GM23338 (cell line): ENCODE measurements at places on chromosomes 2 and 18. TPM values are rescaled to one million over a fixed set of nuclear protein-coding genes. Genes with fewer than 3 reads are reported as not detected.

Gene ZNF396
- 0.31 and 0.85 TPM in 2 replicates for total RNA-seq

DNA sequence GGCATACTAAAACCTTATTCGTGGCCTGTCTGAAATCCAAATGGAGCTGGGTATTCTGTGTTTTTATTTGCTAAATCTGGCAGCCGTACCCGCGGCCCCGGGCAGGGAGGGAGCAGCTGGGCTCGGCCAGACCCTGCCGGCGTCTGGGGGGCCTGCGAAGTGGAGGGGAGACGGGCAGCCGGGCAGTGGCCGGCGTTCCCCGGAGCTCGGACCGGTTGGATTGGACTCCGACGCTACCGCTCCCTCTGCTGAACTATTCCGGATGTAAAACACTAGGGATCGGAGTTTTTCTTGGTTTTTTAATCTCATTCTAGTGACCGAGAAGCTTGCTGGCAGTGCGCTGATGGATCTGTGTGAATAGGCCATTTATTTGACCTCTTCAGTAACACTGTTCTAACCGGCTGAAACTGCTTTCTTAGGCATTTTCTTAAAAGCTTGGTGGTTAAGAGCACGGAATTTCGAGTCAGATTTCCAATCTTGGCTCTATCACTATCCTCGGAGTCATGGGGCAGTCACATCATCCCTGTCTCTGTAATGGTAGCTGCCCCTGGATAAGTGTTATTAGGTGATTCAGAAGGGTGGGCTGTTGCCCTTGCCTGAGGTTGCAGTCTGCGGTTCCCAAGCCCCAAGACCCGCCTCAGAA, 694 bp downstream of the UNC50 start:
- peak overlapping the region; percentile 95 for H3K27ac ChIP-seq
- H3K4me3 ChIP-seq = peak overlapping the region; percentile 96
- no peaks in the 10 kb centered on the region for H3K27me3 ChIP-seq
- DNase-seq = peak; percentile 41
- H3K36me3 ChIP-seq = peaks cover 12% of the 10 kb centered on the region; the same call in 1 of the 2 replicates

DNA sequence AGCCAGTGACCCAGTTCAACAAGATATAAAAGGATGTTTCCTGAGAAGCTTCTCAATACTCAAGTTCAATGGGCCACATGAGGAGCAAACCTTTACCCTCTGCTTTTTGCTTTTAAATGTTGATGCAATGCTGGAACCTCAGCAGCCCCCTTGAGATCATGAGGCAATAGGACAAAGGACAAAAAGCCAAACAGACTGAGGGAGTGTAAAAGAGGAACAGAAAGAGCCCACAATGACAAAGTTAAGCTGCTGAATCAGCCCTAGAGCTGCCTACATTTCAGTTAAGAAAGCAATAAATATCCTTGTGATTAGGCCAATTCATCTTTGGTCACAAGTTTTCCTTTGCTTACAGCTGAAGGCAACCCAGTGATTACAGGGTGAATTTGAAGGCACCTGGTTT, 76.9 kb downstream of the MRO start:
- H3K36me3 ChIP-seq = no peaks in the 10 kb centered on the region
- no peaks in the 10 kb centered on the region for H3K4me1 ChIP-seq
- no peak overlapping the region for H3K4me3 ChIP-seq

DNA sequence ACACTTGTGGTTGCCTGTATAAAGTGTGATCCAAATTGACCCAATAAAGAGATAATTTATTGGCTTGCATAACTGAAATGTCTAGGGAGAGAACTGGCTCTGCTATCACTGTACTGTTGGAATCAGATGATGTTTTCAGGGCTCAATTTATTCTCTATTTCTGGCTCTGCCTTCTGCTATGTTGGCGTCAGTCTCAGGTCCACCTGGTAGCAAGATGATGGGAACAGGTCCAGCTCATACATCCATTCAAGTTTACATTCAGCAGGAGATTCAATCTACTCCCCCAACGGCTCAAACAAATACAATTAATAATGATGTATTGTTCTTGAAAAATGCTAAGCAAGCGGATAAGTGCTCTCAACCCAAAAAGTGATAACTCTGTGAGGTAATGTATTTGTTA, 297.7 kb upstream of the SYT4 start:
- no peaks in the 10 kb centered on the region for H3K36me3 ChIP-seq
- no peak for DNase-seq
- H3K4me1 ChIP-seq = no peaks in the 10 kb centered on the region
- no peaks in the 10 kb centered on the region for H3K27me3 ChIP-seq
- no peak overlapping the region for H3K27ac ChIP-seq
- no peak overlapping the region for H3K4me3 ChIP-seq

Gene GBX2
- total RNA-seq = 0.50 and 1.3 TPM in 2 replicates

GRCh38 chr18:13450289-13451212, 232.0 kb downstream of the LDLRAD4 start:
- no peak overlapping the region for H3K4me3 ChIP-seq
- no peak overlapping the region for H3K27ac ChIP-seq
- no peaks in the 10 kb centered on the region for H3K27me3 ChIP-seq
- no peaks in the 10 kb centered on the region for H3K36me3 ChIP-seq

DNA sequence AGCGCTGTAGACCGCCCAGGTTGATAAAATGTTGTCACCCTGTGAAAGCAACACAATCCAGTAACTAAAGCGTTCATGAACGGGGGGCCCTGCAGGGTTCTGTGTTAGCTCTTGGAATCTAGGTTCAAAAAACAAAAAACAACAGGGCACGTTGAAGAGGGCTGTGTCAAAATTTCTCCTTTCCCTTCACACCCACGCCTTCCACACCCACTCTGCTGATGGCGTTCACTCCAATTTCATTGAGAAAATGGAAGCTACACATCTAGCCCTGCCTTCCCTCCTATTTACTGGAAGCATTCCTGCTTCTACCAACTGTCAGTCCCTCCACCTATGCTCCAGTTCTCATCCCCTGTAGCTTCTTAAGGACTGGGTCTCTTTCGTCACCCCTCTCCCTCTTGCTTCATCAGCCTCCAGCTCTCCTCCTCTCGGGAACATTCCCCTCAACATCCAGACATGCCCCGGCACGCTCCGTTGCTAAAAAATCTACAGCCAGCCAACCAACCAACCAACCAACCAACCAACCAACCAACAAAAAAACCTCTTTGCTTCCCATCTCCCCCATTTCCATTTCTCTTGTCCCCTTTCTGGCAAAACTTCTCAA, 98.4 kb upstream of the SP3 start:
- H3K4me1 ChIP-seq = peaks cover 19% of the 10 kb centered on the region
- H3K4me3 ChIP-seq = no peak overlapping the region
- H3K36me3 ChIP-seq = no peaks in the 10 kb centered on the region
- no peaks in the 10 kb centered on the region for H3K27me3 ChIP-seq
- H3K27ac ChIP-seq = no peak overlapping the region

- H3K36me3 ChIP-seq = no peaks in the 10 kb centered on the region
- H3K4me3 ChIP-seq = no peak overlapping the region
Observed at GRCh38 chr18:59846814-59847490, 52.8 kb upstream of the PMAIP1 start.

DNA sequence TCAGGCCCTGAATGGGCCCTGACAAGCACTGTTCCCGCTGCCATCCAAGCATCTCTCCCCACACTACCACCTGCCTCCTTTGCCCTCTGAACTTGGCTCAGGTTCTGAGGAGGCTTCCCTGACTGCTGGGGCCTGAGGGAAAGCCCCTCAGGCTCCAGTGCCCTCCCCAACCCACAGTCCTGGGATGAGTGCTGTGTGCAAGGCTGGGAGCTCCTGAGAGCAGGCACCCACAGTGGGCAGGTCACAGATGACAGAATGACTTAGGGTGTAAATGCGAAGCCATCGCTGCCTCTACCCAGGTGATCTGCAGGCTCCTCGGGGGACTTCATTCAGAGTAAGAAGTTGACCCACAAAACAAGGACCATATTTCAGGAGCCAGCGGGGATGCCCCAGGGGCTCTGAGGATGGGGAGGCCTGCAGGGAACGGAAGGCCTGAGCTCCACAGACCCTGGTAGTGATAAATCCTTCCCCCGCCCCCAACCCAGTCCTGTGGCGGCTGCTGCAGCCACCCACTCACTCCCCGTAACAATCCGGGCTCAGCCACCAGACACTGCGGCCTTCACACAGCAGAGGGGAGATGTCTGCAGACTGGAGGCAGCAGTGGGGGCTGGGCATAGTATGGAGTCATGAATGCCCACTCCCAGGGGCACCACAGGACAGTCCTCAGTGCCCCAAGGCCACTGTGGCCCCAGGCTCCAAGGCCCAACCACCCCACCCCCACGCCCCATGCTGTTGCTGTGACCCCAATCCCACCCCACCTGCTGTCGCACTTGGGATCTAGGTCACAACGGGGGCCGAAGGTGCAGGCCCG, 8.9 kb downstream of the BIN1 start:
- H3K36me3 ChIP-seq = no peaks in the 10 kb centered on the region
- no peak for DNase-seq
- no peak overlapping the region for H3K4me3 ChIP-seq
- peaks cover 16% of the 10 kb centered on the region; the same call in 1 of the 2 replicates for H3K4me1 ChIP-seq

DNA sequence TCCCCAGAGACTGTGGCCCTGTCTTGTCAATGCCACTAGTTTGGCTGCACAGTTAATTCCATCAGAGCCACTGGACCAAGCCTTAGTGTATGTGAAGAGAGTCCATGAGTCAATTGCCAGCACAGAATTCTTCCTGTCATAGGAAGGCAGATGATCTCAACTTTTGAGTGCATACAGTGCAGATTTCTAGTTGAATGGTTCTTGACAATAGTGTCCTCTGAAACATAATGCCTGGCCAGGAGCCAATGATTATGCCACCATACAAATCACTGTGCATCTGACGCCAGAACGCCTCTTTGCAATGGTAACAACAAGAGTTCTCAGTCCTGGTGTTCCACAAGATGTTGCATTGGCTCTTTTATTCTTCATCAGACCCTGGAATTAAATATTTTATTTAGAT, 7.1 kb downstream of the NEUROD1 start:
- H3K4me3 ChIP-seq = no peak overlapping the region
- H3K4me1 ChIP-seq = no peaks in the 10 kb centered on the region
- DNase-seq = no peak

DNA sequence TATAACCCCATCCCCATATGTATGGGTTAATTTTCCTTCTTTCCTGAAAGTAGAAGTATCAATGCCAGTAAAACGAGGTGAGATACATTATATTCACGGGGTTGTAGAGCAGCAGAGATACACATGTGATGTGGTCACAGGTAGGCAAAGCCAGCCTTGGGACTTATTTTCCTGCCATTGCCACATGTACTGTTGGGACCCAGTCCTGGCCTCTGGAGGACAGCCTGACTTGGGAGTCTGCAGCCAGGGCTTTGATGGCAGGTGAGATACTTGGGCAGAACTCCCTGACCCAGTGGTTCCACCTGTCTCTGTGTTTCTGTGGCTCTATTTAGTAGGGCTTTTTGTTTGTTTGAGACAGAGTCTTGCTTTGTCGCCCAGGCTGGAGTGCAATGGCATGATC, 18.1 kb downstream of the PLEKHB2 start:
- peaks cover 21% of the 10 kb centered on the region for H3K36me3 ChIP-seq
- H3K4me3 ChIP-seq = no peak overlapping the region
- no peaks in the 10 kb centered on the region for H3K27me3 ChIP-seq
- no peaks in the 10 kb centered on the region for H3K4me1 ChIP-seq
- H3K27ac ChIP-seq = no peak overlapping the region
- no peak for DNase-seq

Gene SLC5A7
- 0.08 and 0.17 TPM in 2 replicates for total RNA-seq

- DNase-seq = no peak
- H3K36me3 ChIP-seq = no peaks in the 10 kb centered on the region
- H3K27ac ChIP-seq = no peak overlapping the region
- H3K4me3 ChIP-seq = no peak overlapping the region
- no peaks in the 10 kb centered on the region for H3K4me1 ChIP-seq
Observed at GRCh38 chr2:100742277-100743254, 77.4 kb upstream of the NPAS2 start.

DNA sequence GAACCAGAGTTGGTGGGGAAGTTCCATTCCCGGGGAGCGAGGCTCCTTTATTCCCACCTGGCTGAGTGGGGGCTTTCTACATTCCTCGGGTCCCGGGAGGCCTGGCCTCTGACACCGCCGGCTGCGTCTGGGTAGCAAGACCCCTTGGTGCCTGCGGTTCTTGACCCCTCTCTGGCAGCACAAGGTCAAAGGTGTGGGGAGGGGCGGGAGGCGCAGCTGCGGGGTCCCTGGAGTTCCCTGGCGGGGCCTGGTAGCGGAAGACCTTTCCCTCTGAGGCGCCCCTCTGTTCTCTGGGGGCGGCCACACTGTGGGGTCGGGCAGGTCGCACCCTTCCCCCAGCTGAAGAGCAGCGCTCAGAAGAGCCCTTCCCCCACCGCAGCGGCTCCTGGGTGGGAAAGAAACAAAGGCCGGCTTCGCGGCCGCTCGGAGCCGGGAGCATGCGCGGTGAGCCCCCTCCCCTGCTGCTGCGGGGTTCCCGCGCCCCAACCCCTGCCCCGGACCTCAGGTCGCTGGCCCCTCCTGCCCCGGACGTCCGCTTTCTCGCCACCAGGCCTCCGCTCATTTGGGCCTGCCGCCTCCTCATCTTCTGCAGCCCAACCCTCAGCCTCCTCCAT, 146.3 kb downstream of the ANKRD44 start:
- H3K27me3 ChIP-seq = no peaks in the 10 kb centered on the region
- peaks cover 11% of the 10 kb centered on the region for H3K4me1 ChIP-seq
- DNase-seq = peak; percentile 84
- peak overlapping the region; percentile 53 for H3K4me3 ChIP-seq
- H3K36me3 ChIP-seq = no peaks in the 10 kb centered on the region

Gene TMEM178A
- total RNA-seq = 12.3 and 17.4 TPM in 2 replicates

DNA sequence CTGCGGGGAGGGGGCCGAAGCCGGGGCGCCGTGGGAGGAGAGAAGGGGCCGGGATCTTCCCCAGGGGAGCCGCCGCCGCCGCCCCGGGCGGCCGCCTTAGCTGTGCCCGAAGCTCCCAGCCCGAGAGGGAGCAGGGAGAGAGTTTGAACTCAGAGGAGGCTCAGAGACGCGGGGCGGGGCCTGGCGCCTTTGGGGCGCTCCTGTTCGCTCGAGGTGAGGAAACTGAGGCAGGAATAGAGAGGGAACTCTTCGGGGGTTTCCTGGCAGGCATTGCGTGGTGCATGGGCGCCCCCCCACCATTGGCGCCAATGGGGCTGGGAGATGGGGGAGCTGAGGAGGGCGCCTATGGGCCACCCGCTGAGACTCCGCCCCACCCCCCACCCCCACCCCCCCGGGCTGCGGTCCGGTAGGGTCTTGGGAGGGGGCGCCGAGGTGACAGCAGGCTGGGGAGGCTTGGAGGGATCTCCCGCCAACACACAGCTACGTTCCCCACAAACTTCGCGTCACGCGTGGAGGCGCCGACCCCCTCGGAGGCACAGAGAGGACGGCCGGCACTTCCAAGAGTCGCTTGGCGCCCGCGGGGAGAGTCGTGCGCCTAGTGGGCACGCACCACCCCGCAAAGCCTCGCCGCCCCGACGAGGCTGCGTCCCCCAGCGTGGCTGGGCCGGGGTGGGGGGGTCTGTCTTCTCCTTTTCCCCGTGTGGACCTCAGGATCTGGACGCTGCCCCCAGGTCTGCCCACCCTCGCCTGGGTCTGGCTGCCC, 680 bp downstream of the CTDSP1 start:
- no peak overlapping the region for H3K27ac ChIP-seq
- H3K4me1 ChIP-seq = peaks cover 22% of the 10 kb centered on the region
- peaks cover 36% of the 10 kb centered on the region for H3K27me3 ChIP-seq
- H3K4me3 ChIP-seq = peak overlapping the region; percentile 84
- DNase-seq = peak; percentile 64
